SK-N-SH treated with all-trans-retinoic acid at 6 μM for 48 hours (cell line): ENCODE measurements at places on chromosomes 13 and 19.

GRCh38 chr13:48731001-48731658 lies 77.4 kb downstream of the CYSLTR2 start:
- peak; percentile 31; the same call in 2 of the 3 replicates for ATAC-seq

GRCh38 chr13:38167164-38167822 lies 182.4 kb upstream of the UFM1 start:
- ATAC-seq = no peak

DNA sequence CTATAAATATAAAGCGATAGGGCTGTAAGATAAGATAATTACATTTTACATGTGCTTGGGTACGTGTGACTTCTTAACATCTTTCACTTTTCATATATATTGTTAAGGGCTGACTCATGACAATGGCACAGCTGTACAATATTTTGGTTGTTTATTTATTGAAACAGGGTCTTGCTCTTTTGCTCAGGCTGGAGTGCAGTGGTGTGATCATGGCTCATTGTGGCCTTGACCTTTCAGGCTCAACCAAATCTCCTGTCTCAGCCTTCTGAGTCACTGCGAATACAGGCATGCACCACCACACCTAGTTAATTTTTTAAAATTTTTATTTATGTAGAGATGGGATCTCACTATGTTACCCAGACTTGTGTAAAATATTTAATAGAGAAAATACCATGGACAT lies 2532.4 kb upstream of the PCDH20 start:
- ATAC-seq = no peak

DNA sequence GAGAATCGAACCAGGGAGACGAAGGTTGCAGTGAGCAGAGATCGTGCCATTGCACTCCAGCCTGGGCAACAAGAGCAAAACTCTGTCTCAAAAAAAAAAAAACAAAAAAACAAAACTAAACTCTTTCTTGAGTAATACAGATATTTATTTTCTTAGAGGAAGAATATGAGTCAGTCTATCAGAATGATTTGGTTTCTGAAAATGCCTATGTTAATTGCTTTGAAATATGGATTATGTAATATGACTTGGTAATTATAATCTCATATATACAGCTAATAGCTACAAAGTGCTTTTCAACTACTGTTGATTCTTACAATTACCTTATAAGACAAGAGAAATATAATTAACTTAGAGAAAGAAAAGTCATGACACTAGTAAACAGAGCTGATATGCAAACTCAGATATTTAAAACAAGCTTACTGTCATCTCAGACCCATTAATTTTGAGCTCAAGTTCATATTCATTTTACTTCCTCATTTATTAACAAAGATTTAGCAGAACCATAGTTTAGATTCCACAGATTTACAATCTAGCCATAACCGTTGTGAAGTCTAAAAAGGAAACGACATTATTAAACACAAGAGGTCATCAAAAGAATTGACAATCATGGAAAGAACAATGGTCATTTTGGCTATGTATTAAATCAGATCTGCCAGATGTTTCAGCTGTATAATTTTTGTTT lies 88.0 kb downstream of the TBC1D4 start:
- ATAC-seq = no peak

GRCh38 chr19:3692141-3693024 lies 7.9 kb downstream of the PIP5K1C start:
- peak; percentile 68 for ATAC-seq

- ATAC-seq = no peak; the same call in 2 of the 3 replicates
Measured at GRCh38 chr13:113545931-113546516, 38.5 kb upstream of the TFDP1 start.

DNA sequence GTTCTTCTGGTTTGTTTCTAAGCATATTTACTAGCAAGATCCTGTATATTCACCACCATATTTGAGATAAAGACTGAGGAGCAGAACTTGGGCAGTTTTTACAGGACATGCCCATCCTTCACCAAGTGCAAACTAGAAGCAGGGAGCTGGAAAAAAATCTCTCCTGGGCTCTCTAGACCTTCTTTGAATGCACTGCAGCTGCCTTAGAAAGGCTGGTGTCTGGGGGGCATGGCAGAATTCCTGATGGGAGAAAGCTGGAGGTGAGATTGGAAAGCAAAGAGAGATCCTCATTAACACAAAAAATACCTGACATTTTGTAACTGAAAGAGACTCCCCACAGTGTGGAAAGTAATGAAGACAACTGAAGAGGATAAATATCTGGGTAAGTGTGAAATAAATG lies 1612.1 kb downstream of the OLFM4 start:
- ATAC-seq = no peak

DNA sequence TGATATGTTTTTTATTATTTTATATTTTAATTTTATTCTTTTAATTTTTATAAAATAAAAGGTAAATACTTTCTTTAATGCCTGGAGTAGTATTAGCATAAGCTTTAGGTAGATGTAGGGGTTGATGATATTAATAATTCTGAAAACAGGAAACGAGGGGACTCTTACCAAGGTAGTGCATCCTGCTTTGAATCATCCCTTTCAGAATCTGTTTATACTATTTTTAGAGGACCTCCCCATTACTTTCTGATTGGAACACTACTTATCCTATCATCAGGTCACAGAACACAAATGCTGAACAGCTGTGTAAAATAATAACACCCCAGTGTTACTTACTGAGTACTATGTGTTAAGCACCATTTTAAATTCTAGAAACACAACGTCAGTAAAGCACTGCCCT lies 27.3 kb downstream of the COG6 start:
- no peak for ATAC-seq

DNA sequence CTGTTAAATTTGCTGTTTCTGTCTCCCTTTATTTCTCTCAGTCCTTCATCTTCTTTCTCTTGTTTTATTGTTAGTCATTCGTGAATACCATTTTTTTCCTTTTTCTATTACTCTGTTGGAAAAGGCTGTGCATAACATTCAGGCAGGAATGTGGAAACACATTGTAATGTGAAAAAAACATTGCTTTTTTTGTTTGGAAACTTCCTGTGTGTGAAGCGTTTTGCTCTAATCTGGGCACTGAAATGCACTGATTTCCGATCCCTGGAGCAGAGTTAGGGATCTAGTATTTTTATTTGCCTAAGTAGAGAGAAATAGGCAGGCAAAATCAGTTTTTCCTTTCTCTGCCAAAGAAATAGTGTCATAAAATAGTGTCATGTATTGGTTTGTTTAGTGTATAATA lies 155.5 kb downstream of the PCCA start:
- ATAC-seq = no peak

- no peak for ATAC-seq
Measured at GRCh38 chr19:12867120-12868099, 13.8 kb downstream of the DNASE2 start.

DNA sequence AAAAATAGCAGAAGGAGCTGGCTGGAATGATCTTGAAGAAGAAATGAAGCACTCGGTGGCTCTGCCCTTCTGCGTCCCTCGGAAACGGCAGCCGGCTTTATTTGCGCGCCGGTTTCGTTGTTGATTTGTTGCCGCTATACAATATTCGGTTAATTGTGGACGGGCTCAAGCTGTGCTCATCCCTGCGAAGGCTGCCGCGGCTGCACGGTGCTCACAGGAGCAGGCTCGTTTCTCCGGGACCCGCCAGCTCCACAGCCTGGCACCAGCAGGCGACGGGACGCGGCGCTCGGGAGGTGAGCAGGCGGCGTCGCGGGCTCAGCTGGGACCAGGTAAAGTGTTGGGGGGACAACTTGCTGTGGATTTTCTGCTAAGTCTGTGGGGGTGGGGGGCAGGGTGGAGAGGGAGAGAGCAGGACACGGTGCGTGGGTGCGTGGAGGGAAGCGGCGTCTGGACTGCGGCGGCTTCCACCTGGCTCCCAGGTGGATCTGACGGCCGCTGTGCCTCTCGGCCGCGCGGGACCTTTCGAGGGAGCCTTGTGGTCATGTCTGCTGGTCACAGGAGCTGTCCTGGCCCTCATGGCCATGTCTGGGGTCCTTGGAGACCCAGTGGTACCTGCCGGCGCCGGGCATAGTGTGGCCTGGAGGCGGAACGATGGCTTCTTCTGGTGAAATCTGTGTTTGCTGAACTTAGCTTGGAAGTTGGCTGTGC lies 90.9 kb downstream of the TEX29 start:
- peak; percentile 35 for ATAC-seq

DNA sequence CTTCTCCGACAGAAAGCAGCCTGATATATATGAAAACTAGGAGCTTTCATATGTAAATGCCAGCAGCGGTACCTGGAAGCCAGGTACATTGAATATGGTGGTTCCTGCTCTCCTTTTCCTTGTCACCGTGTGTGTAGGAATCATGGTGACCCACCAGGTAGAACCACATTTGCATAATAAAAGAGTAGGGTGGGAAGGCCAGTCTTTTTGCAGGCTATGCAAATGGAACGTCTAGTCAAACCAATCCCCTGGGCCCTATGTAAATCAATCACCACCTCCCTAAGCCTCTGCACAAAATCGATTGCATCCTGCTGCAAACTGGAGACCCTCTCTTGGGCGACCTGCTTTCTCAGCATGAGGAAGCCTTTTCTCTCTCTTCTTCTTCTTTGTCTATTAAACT lies 22.2 kb upstream of the ZNF181 start:
- ATAC-seq = no peak

- ATAC-seq = no peak
Measured at GRCh38 chr13:66926200-66926850, 303.8 kb downstream of the PCDH9 start.

DNA sequence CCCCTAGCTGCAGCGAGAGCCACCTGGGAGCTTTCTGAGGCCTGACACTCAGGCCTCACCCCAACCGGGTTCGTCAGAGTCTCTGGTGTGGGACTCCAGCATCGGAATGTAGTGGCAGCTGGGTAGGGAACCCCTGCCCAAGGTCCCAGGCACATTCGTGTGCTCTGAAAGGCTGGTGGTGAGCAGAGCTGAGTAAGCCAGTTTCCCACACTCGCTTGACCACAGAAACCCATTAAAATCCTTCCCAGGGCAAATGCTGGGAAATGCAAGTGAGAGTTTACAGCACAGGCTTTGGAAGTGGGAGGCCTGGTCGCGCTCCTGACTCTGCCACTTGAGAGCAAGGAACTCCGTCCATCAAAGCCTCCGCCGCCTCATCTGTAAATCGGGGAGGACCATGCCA lies 4.2 kb downstream of the TRAPPC6A start:
- no peak for ATAC-seq

GRCh38 chr13:104796581-104796980 lies 1730.4 kb upstream of the SLC10A2 start:
- no peak for ATAC-seq

- no peak for ATAC-seq
Measured at GRCh38 chr19:50266896-50267295, 62.3 kb downstream of the KCNC3 start.

- peak; percentile 28 for ATAC-seq
Measured at GRCh38 chr19:50488389-50489194, 11.9 kb upstream of the GARIN5A start.

DNA sequence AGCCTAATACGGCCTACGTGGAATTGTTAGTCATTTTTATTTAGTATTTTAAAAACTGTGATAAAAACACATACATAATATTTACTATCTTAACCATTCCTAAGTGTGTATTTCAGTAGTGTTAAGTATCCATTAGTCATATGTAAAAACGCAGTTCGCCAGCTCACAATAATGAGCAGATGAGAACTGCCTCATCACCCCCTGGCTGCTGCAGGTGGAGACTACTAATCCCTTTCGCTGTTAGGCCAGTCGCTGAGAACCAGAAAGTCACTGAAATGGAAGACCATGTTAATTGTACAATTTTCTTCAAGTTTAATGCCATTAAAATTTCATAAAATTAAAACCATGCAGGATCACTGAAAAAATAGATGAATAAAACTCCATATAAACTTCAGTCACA lies 1.6 kb downstream of the ESD start:
- ATAC-seq = no peak

- ATAC-seq = no peak
Measured at GRCh38 chr19:28405346-28405742, 807.6 kb downstream of the UQCRFS1 start.

DNA sequence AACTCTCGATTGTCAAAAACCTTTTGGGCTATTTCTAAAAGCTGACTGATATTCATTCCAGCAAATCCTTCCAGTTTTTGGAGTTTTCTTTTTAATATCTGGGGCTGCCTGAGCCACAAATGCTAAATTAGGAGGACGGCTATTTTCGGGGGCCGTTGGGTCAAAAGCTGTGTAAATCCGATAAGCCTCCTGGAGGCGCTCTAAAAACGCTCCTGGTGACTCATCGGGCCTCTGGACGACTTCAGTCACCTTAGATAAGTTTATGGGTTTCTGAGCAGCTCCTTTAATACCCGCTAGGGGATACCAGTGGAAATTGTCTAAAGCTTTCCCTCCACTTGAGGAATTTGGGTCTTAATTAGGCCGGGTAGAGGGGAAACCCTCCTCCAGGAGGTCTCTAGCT lies 66.4 kb downstream of the ZNF730 start:
- no peak for ATAC-seq

- ATAC-seq = peak; percentile 85
Measured at GRCh38 chr19:1855040-1855827, 7.0 kb upstream of the REXO1 start.

- ATAC-seq = no peak
Measured at GRCh38 chr19:11692127-11692790, 46.5 kb downstream of the ZNF823 start.

- ATAC-seq = peak; percentile 40
Measured at GRCh38 chr19:49434907-49435583, 6.3 kb downstream of the SLC17A7 start.

DNA sequence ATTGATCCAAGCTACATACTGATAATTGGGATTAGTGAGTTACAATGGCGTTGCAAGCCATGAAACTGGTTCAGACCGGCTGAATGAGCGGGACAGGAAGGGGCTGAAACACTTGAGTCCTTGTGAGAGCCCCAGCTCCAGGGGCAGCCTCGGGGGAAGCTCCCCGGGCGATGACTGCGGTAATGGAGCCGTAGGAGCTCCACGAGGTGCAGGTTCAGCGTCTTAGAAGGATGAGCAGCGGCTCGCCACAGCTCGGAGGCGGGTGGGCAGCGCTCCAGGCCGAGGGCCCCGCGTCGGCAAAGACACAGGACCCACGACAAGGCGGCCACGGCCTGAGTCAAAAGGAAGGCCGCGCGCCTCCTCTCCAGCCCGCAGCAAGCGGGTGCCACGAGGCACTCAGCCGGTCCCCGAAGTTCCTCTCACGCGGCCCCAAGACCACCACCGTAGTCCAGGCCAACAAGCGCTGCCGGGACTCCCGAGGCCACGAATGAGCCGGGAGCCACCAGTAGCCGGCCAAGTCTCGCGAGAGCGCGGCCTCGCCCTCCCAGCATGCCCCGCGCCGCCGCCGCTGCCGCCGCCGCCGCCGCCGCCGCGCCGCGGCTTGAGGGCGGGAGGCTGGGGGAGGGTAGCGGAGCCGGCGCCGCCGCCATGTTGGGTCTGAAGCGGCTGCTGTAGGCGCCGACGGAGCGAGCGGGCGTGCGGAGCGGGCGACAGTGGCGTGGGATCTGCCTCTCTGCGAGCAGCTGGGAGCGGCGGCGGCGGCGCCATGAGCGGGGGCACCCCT lies at the start of gene LSM14A:
TSS of gene LSM14A (plus strand) at position 628 of the 784 bp plus-strand sequence. CDS start at position 767, 139 bp downstream.
- ATAC-seq = peak; percentile 83
